ENCODE measurements at places on chromosomes 2 and 18.

GRCh38 chr2:42786561-42787345 is 5.6 kb downstream of the HAAO start:
- DNase-seq: no peak

DNA sequence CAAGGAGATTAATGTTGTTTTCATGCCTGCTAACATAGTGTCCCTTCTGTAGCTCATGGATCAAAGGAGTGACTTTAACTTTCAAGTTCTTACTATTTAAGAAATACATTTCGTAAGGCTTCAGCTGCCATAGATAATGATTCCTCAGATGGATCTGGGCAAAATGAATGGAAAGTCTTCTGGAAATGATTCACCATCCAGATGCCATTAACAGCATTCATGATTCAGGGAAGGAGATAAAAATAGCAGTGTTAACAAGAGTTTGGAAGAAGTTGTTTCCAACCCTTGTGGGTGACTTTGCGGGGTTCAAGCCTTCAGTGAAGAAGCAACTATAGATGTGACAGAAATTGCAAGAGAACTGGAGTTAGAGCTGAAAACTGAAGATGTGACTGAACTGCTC is 17.0 kb downstream of the VRK2 start:
- no peak for DNase-seq

GRCh38 chr2:71694501-71695234 is 241.3 kb downstream of the DYSF start:
- DNase-seq: no peak

DNA sequence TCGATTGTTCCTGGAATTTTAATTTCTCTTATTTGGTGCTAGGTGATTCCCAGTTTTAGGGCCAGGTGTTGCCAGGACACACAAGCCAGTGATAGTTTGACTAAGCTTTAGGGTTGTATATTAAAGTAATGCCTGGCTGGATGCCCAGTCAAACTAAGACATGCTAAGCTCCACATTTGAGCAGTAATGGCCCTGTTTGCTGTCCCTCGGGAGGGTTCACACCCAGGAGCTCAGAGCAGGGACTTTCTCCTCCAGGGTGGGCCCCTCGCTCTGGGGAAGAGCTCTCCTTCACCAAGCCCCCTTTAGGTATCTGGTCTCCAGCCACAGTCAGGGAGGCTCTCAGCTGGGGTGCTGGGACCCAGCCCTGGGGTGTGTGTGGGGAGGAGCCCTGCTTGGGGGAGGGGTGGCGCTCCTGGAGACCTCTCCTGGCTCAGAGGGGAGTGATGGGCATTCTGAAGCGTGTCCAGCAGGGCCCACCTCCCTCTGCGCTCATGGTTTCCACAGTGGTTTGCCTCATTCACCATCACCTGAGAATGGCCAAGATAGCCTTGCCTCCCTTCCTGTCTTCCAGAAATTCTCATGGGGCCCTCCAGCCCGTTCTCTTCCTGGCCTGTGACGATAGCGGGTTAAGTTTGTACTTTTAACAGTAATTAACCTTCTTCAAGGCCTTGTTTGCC is 31.7 kb downstream of the INPP4A start:
- DNase-seq: no peak

GRCh38 chr18:13584825-13585224 is 141.5 kb downstream of the FAM210A start:
- DNase-seq: no peak

DNA sequence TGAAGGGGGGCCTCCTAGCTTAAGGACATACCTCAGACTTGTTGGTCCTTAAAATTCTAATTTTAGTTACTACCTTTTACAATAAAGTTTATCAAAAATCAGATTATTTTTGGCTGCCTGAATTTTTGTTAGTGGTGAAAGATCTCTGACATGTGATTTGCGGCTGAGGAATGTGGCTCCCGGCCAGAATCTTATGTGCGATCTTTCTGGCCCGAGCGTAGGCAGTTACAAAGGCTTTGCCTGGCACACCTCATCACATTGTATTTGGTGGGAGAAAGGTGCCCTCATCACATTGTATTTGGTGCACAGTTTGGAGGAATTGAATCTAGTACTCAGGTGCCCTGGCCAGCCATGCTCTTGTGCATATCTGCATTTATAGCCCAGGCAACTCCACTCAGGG is 289.1 kb downstream of the GULP1 start:
- no peak for DNase-seq

- no peak for DNase-seq
These were observed 29.8 kb upstream of the LCLAT1 start for GRCh38 chr2:30417253-30417652.
